ENCODE measurements at places on chromosomes 11 and 22. TPM values are rescaled to one million over a fixed set of nuclear protein-coding genes. Genes with fewer than 3 reads are reported as not detected.

Gene OR51B5
- 0.82 TPM for total RNA-seq

Gene SMIM35
- not detected for total RNA-seq

Gene GGTLC3
- total RNA-seq, result not detected

Gene SYT9
- 7.3 TPM for total RNA-seq

Gene LSP1
- total RNA-seq, result 0.82 TPM

Gene RRM1
- 77.5 TPM for total RNA-seq
